ENCODE measurements at places on chromosomes 3 and 15.

DNA sequence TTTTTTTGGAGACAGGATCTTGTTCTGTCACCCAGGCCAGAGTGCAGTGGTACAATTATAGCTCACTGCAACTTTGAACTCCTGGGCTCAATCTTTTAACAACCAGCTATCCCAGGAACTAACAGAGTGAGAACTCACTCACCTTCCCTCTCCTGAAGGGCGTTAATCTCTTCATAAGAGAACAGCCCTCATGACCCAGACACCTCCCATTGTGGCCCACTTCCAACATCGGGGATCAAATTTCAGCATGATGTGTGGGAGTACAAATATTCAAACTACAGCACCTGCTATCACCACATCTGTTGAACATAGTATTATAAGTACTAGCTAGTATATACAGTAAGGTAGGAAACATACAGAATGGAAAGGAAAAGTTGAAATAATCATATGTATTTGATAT is 132.5 kb downstream of the DOCK3 start:
- DNase-seq: no peak

DNA sequence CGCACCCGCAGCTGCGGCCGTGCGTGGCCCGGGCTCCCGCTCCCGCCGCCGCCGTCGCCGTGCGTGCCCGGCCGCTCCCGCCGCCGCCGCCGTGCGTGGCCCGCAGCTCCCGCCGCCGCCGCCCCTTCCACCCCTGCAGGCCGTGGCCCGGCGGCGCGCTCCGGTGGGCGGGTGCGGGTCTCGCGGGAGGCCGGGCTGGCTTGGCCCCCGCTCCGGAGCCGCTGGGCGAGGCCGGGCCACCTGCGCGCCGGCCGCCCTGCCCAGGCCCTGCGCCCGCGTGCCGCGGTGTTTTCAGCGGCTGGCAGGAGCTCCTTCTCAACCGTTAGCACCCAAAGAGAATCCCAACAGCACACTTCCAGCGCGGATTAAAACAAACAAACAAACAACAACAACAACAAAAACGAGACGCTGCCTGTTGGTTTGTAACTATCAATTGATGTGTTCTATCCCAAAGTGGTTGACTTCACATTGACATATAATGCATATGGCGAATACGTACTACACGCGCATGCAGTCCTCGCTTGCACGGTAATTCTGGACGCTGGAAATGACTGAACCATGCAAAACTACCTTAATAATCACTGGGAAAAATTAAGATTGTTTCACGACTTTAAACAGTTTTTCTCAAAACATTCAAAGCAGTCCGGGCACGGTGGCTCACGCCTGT is 113.7 kb upstream of the GOLGA8J start:
- no peak for DNase-seq

- no peak for DNase-seq
Measured at GRCh38 chr3:24963762-24964625, 464.1 kb upstream of the RARB start.

DNA sequence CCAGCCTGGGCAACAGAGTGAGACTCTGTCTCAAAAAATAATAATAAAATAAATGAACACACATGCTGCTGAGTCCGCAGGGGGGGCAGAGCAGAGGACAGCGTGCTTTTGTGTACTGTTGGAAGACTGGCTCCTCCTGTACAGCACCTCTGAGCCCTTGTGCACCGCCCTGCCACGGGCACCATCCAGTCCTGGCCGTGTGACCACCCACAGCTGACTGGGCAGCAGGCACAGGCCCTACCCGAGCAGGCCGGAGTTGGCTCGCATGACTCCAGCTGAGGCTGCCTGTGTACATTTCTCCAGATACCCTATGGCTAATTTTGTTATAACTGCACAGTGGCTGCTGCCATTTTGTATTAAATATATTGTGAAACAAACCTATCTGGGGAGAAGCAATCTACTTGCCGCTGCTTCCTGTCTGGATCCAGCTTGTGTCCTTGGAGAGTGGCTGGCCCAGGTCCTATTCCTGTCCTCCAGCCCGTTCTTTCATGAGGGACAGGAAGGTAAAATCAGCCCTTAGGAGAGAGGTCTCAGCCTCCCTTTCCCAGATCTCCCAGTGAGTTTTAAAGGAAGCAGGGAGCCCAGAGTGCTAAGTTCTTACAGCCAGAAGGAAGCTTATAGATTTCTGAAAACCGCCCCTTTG is 14.6 kb downstream of the IVD start:
- DNase-seq: no peak

DNA sequence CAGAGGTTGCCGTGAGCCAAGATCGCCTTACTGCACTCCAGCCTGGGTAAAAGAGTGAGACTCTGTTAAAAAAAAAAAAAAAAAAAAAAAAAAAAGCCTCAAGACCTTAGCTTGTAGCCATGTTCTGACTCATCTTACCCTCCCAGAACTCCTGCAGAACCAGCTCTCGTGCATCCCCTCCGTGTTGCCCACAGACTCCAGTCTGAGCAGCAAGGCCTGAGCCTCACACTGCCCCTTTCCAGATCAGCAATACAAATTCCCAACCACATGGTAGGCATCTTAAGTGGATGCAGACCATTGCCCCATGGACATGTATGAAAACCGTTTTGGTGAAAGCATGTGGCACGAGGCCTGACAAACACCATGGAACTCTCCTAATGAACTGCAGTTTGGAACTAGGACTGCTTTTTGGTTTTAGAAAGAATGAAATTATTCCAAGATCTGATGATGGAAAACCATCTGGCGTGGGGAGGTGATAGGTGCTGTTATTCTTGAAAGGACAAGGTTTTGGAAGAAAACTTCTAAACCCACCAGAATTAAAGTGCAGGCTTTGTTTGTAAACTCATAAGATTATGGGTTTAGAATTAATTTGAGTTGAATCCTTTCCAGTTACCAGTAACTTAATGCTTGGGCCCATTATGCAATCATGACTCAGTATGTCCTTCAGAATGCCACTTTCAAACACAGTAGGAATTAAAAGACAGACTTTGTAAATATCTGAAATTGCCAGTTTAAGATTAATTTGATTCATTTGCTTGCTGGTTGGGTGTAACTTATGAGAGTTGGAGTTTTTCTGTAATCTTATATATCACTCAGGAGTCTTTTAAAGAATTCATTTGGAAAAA is 163.7 kb upstream of the LRTM1 start:
- no peak for DNase-seq

- DNase-seq: no peak
Measured at GRCh38 chr15:64865126-64865997, 23.6 kb downstream of the PLEKHO2 start.

DNA sequence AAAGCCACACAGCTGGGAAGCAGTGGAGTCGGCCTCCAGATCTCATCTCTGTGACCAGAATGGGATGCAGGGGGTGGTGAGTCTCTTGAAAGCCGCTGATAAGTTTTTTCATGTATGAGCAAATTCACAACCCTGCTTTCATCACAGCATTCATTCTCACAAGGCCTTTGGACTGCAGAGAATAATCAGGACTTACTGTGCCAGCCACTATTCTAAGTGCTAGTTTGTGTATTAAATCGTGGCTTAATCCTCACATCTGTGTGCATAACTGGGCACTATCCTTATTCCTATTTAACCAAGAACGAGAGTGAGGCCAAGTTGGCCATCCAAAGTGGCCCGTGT is 64.2 kb upstream of the POLG start:
- DNase-seq: no peak

GRCh38 chr3:5390221-5390620 is 202.7 kb downstream of the EDEM1 start:
- no peak for DNase-seq

All from CD4-positive, alpha-beta memory T cell (primary cell).